NCI-H146 (cell line): ENCODE measurements at places on chromosomes 7 and 10.

DNA sequence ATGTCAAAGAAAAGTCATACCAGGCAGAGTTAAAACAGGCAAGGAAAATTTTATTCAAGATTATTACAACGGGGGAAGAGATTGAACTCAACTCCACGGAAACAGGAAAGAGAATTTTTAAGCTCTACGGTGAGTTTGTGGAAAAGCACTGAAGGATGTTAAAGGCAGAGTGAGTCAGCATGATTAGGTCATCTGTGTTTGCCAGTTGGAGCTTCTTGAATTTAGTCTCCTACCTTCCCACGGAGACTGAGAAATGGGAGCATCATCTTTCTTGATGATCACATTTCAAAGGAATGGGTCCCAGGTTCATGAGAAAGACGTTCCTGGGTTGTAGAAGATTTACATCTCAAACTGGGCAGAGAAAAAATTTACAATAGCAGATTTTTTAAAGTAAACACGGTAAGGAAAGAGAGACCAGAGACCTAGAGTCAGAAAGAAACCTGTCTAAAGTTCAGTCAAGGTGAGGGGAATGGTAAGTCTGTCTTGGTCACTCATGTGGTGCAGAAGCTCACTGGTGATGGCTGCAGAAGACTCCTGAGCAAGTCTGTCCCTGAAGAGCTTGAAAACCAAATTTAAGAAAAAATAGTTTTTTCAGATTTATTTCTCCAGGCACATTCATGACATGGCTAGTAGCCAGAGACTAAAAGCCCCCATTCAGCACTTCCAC is 516.9 kb upstream of the LRRN3 start:
- DNase-seq: no peak

DNA sequence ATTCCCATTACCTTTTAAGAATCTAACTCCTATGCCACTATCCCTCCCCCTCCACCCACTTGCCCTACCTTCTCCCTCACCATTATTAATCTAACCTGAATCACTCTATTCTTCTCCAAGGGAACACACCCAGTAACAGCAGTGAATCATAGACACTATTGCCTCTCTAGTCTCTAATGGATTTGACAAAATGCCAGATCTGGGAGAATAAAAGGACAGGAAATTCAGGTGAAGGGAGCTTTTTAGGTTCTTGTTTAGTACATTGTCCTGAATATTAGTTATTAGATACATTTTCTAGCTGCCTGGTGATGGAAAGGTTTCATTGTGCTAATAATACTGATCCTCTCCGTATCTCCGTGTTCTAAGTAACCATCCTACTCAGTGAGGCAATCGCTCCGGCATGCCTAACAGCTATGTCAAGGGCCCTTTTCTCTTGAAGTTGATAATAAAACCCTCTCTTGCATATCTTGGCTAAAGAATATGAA is 4.1 kb upstream of the SFR1 start:
- peak; percentile 32 for DNase-seq

DNA sequence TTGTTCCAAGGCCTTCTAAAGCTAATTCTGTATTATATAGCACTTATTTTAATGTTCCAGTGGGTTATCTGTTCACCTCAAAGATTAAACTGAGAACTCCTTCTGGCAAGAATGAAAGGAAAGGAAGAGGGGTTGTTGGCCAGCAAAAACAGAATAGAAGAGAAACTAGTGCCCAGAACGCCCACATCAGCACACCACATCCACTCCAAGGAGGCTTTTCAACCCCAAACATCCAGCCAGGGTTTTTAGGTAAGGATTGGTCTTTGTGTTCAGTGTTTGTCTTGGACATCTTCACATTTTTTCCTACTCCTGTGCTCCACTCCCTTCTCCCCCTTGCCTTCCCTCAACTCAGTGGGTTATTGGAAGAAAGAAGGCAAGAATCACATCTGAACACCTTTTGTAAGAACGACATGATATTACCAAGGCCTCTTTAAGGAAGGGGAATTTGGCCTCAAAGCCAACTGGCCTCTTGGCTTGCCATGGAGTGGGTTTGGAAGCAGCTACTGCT is 55.8 kb downstream of the BICC1 start:
- no peak for DNase-seq

DNA sequence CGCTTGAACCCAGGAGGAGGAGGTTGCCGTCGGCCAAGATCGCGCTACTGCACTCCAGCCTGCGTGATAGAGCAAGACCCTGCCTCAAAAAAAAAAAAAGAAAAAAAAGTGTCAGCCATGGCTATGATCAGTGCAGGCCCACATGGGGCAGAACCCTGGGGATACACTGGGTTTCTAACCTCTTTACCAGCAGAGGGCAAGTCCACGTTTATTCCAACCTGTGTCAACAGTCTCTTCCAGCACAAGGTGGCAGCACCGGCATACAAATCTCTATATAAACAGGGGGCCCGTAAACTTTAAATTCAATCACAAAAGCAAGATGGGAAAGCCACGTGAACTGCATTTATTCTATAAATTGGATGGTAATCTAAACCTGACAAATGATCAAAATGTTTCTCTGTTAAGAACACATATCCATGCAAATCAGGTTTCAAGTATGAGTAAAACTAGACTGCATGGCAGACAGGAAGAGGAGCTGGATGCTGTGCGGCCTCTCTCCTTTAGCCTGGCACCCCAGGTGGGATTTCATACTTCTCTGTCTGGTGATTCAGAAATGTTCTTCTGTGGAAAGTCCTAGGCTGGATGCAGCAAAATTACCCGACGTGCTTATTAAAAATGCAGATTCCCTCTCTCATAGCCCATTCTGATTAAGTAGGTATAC is 60.0 kb upstream of the STEAP1B start:
- peak; percentile 68 for DNase-seq

- no peak for DNase-seq
These were observed 105.0 kb downstream of the ADAM12 start for GRCh38 chr10:126283307-126283706.

GRCh38 chr7:114242992-114243507 is 171.6 kb upstream of the FOXP2 start:
- DNase-seq: no peak

- DNase-seq: no peak
These were observed 4.4 kb downstream of the NKX6-2 start for GRCh38 chr10:132781556-132781955.

- DNase-seq: no peak
These were observed 58.5 kb downstream of the LCOR start for GRCh38 chr10:96890580-96890979.

- peak; percentile 40 for DNase-seq
These were observed 7.3 kb downstream of the LRRN3 start for GRCh38 chr7:111098011-111098925.

DNA sequence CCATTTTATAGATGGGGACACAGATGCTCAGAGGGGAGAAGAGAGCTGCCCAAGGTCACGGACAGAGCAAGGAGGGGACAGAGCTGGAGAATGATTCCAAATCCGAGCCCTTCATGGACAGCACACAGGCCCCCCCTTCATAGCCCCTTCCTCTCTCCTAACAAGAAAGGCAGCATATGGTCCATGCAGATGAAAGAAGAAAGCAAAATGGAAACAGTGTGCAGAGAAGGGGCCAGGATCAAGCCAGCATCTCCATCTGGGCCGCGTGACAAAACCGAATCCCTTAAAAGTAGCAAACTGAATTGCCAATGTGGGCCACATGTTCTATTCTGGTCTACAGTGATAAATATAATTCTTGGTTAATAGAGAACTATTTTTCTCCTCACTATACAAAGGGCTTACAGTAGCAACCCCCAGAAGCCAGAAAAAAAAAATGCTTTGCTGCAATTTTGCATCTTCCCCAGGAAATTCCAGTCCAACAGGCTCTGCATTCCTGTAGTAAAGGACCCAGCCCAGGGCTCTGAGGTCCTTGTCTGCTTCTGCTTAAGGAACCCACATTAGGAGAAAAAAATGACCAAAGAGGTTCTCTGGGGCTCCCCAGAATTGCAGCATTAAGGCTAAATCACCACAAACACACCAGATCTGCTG is 7.8 kb downstream of the CPXM2 start:
- DNase-seq: no peak

GRCh38 chr7:90919816-90920215 is 323.7 kb downstream of the CDK14 start:
- no peak for DNase-seq

DNA sequence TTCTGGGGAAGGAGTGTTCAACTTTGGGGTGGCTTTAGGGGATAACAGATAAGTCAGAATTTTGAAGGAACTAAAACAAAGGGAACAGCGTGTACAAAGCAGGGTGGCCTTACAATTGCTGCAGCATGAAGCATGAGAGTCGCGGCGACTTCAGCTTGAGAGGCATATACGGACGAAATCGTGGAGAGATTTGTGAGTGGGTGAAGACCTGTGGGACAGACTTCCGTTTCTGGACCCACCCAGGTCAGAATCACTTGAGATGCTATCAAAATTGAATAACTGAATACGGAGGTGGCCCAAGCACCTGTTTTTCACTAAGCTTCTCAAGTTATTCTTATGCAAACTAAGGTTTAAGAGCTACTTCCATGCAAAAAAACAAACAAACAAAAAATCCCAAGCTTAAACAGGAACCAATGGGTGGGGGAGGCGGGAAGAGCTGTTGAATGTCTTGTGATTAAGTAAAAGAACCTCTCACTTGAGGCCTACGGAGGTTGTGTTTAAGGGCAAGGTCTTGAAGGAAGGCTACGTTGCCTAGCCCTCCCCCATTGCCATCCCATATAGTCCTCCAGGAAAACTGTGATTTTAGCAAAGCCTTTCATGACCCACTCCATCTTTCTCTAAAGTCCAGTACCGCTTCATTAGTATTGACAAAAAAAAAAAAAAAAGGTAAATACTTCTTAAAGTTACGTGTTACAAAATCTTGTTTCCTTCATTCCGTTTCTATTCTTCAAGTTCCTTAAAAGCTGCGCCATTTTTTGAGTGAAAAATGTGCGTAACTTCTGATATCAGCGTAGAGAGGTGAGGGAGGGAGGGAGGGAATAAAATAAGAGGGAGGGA is 1.3 kb upstream of the TRIM24 start:
- no peak for DNase-seq

DNA sequence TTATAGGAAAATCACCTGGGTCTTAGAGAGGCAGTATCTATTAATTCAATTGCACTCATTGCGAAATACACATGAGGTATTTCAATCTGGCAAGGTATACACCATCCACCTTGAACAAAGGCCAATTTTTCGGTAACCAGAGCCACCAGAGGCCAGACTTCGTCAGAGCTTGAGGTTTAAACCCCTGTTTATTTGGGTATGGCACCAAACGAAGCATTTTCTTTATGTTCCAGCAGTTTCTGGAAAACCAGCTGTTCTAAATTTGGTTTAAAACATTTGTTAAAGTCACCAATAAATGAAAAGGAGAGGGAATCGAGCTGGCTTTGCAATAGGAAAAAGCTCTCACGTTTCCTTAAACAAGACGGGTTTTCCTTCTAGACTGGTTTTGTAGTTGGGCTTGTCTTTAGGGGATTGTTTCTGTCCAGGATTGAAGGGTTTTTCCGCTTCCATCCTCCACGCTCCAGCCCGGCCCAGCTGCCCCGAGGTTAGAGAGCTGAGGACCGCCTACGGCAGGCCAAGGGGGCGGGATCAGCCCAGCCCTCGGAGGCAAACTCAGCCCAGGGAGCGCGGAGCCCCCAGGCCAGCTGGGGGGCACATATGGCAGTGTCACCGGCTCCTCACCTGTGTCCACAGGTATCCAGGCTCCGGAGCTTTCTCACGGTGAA is 539.4 kb upstream of the MGMT start:
- DNase-seq: no peak

- DNase-seq: no peak
These were observed 64.9 kb downstream of the DAGLB start for GRCh38 chr7:6382817-6383216.

- DNase-seq: no peak
These were observed 106.9 kb downstream of the HOXA1 start for GRCh38 chr7:26988836-26989374.

GRCh38 chr7:47291461-47292081 is 290.3 kb downstream of the TNS3 start:
- DNase-seq: no peak

GRCh38 chr10:14779001-14779651 is 4.4 kb upstream of the FAM107B start:
- DNase-seq: no peak

- no peak for DNase-seq
These were observed 4.7 kb downstream of the NFE2L3 start for GRCh38 chr7:26156451-26157420.

DNA sequence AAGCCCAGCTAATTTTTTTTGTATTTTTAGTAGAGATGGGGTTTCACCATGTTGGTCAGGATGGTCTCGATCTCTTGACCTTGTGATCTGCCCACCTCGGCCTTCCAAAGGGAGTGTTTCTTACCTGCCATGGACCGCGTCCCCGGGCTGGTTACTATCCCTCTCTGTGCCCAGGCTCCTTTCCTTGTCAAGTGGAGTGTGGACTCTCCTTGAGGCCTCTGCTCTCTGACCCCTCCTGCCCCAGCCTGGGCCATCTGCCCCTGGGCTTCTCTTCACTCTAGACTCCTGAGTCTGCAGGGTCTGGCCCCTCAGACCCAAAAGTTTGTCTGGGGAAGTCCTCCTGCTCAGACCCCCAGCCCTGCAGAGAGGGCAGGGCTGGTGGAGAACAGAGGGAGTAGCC is 20.7 kb downstream of the NEURL1 start:
- no peak for DNase-seq

DNA sequence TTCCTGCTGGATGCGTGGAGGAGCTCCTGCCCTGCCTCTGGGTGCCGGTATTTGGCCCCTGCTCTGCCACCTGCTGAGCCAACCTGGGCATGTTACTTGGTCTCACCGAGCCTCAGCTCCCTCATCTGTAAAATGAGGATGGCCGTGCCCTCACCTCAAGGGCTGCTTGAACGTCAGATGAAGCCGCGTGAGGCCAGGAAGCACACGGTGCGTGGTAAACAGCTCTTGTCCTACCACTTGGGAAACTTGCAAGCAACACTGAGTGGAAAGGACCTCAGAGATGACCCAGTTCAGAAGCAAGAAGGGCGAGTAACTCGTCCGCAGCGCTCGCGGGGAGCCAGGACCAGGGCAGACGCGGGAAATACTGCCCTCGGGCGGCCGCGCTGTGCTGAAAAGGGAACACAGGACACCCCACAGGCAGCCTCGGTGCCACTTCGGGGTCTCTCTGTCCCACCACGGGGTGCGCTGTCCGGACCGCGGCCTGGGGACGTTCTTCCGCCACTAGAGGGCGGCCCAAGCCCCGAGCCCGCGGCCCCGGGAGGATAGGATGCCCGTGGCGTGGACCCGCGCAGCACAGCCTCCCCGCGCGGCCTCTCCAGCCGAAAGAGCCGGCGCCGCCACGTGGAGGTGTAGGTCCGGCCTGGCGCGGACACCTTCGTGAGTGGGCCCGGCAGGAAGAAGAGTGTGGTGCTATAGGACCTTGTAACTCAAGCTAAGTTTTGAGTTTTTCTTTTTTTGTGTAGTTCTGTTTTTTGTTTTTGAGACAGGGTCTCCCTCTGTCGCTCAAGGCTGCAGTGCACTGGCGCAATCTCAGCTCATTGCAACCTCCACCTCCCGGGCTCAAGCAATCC is 94.1 kb downstream of the PRKAG2 start:
- no peak for DNase-seq

DNA sequence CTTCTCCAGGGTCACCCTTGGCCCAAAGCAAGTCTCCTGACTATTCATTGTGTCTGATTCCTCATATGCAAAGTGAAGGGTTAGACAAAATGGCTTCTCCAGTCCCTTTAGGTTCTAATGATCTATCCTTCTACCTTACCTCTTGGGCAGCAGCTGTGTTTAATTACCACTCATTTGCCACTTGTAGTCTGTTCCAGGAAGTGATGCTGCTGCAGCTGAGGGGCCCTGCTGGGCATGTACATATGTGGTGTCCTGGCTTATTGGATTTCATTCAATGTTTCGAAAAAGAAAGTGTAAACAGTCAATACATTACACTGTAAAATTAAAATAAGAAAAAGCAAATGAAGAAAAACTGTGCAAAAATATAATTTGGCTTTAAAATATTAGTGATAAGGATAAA is 36.6 kb downstream of the SCIN start:
- DNase-seq: peak; percentile 94
